Non-pigmented ciliary epithelial cell (primary cell): ENCODE measurements at places on chromosomes 12 and 14.
A peak's percentile ranks its signal among the peaks of the same experiment; 100 is the strongest.

DNA sequence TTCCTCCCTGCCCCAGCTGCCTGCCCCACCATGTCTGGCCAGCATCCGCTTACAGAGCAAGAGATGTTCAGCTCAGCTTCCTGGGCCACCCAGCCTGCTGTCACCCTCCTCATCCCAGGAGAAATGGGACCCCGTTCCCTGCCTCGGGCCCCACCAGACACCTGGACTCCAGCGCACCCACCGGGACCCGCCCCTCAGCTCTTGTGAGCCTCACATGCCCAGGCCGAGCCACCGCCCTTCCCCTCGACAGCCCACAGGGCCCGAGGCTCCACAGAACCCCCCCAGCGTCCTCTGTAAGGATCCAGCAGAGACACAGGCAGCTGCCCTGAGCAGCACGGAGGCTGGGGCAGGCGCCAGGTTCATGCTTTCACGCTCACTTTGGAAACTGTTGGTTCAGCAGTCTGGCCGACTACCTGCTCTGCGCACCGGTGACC is 18.4 kb upstream of the C14orf180 start:
- no peak for DNase-seq

- DNase-seq, result no peak
Measured at GRCh38 chr14:91255026-91255695, 10.7 kb upstream of the GPR68 start.

DNA sequence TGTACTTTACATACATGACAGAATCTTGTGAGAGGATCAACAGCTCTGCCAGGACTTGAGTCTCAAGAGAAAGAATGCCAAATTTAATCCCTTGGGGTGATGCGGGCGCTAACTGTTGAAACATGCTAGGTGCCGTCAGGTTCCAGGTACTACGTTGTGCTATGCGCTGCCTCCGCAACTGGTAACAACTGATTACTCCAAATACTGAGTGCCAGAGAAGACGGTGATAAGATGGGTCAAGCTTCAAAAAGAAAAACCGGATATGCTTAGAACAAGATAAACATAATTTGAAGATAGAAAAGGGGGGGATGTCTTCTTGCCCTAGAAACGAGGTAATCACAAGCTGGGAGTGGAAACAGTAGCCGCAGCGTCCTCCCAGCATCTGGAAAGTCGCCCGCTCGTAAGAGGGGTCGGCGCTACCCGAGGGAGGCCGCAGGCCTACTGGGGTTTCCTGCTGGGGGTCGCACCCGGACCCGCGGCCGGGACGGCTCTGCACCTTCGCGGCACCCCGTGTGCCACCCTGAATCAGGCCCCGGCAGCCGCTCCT is 678 bp downstream of the ZBTB25 start:
- DNase-seq, result no peak

DNA sequence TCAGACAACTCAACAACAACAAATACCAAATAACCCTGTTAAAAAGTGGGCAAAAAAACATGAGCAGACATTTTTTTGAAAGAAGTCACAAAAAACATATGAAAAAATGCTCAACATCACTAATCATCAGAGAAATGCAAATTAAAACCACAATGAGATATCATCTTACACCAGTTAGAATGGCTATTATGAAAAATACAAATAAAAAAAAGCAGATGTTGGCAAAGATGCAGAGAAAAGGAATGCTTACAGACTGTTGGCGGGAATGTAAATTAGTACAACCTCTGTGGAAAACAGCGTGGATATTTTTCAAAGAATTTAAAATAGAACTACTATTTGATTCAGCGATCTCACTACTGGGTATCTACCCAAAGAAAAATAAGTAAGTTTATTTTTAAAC is 114.0 kb downstream of the SLC38A4 start:
- peak; percentile 10 for DNase-seq

DNA sequence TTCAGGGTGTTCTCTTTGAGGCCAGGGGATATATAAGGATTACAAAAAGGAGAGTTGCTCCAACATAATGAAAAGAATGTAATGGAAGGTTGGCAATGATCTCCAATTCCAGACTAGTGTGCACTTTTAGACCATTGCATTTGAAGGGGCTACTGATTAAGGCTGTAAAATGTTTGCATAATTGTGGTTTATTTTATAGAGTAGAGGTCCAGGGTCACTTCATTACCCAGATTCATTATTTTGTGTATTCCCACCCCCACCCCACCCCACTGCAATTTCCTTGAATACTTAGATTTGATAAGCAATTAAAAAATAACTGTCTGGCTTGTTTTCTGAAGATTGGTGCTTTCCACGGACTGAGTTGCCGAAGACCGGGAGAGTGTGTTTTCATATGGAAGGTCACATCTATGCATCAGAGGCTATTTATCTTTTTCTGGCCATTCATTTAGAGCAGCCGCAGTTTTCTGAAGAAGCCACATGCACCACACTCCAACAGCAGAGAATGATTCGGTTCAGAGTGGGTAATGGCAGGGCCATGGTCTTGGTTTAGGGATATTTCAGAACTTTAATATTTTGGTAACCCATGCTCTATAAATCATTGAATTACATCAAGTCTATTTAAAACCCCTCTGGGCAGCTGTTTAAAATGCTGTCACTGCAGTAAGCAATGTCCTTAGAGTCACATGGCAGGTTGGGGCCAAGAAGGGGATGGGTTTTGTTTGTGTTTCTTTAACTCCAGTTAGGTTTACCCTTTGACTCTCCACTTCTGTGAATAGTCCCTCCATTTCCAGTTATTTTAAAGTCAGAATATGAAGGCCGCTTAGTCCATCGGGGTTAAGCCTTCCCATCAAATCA is 94.6 kb downstream of the TMEM30B start:
- DNase-seq, result no peak

DNA sequence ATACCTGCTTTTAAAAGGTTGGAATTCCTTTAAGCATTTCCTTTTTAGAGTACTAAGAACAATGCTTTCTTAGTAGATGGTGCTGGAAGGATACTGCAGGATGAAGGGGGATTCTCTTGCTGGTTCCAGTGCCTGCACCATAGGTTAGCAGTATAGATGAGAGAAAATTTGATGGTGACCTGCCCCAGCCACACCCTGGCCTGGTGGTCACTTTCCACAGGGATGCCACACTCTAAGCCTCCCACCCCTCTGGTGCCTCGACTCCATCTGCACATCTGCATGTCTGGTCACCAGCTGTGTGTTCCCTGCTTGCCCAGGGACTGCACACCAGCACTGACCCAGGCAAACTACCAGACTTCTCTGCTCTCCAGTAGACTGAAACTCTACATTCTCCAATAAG is 19.1 kb downstream of the SLC2A3 start:
- no peak for DNase-seq

DNA sequence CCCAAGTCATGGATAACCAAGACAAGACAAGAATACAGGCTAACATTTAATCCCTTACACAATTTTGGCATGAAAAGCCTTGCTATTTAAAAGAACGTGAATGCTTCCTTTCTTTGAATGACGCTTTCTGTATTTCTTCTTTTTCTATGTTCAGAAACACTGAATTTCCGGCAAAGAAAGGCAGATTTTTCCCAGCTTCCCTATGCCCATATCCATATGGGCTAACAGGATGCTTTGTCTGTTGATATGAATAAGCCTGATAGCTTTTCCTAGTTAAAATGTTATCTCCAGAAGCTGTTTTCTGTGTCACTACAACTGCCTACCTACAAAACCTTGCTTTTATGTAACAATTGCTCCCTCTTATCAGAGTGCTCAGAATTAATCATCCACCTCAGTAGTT is 38.3 kb upstream of the CACNA2D4 start:
- DNase-seq, result no peak

GRCh38 chr12:107296681-107297089 is 203.3 kb upstream of the CRY1 start:
- DNase-seq, result no peak

GRCh38 chr12:5742258-5742657 is 202.8 kb downstream of the ANO2 start:
- no peak for DNase-seq
